ENCODE measurements at places on chromosomes 3 and 15.

GRCh38 chr15:95522533-95522932, 808.0 kb upstream of the NR2F2 start:
- no peak for DNase-seq

GRCh38 chr3:176286476-176287085, 910.7 kb downstream of the TBL1XR1 start:
- DNase-seq: no peak

DNA sequence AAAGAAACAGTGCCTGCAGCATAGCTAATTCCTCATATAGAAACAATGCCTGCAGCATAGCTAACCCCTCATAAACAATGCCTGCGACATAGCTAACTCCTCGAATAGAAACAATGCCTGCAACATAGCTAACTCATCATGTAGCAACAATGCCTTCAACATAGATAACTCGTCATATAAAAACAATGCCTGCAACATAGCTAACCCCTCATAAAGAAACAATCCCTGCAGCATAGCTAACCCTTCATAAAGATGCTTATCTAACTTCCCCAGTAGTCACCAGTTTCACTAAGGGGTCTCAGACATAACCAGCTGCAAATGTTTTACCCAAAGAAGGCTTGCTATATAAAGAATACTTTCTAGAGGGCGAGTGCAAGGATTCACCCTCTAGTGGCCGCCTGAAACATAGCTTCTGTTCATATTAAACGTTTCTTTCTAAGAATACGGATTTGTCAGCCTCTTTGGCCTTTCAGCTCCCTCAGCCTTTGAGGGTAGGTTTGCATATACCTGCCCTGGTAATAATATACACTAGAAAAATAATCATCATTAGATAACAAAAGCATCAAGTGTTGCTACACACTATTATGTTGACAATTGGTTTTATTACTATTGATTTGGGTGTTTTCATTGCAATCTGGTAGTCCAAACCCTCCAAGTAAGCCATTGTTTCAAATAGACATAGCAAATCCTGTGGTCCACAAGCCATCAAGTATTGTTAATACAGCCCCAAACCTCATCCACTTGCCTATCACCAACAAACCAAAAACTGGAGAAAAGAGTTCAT, 44.4 kb upstream of the FAN1 start:
- DNase-seq: no peak

DNA sequence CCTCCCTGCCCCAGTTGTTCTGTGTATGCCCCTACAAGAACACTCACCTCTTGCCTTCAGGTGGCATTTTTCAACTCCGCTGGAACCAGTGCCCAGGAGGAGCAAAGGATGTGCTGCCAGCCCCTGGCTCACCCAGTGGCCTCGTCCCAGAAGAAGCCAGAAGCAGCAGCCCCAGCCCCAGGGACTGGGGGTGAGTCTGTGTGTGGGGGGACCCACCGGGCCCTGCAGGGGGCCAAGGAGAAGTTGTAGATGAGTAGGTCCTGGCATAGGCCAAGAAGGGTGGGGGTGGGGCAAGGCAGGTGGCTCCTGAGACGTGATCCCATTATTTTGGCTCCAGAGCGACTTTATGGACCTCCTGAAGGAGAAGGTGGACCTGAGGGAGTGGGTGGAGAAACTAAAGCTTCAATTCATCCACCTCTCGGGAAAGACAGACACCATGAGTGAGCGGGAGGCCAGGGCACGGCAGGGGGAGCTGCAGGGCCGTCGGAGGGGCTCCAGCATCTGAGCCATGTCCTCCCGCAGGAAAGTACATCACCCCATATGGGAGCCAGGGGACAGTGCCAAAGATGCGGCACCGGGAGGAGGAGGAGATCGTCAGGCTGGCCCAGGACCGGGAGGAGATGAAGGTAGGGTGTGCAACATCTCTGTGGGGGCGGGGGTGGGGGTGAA, 29.3 kb downstream of the NGRN start:
- DNase-seq: no peak

- no peak for DNase-seq
These were observed 23.3 kb upstream of the C15orf39 start for GRCh38 chr15:75178171-75178937.

- DNase-seq: no peak
These were observed 500.0 kb upstream of the IL12A start for GRCh38 chr3:159488602-159489001.

DNA sequence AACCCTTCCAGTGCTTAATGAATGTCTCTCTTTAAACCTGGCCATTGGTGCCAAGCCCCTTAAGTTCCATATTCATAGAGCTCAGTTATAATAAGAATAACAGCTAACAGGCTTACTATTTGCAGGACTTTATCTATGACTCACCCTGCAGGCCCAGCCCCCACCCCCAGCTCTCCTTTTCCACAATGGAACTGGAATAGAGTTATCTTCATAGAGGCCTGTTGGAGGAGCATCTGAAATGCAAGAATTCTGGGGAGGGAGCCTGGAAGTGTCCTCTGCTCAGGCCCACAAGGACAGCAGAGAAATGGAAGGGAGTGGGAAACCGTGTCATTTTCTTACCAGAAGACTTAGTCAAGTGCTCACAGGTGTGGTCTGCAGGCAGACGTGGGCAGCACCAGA, 52.8 kb downstream of the SEMA5B start:
- DNase-seq: no peak

DNA sequence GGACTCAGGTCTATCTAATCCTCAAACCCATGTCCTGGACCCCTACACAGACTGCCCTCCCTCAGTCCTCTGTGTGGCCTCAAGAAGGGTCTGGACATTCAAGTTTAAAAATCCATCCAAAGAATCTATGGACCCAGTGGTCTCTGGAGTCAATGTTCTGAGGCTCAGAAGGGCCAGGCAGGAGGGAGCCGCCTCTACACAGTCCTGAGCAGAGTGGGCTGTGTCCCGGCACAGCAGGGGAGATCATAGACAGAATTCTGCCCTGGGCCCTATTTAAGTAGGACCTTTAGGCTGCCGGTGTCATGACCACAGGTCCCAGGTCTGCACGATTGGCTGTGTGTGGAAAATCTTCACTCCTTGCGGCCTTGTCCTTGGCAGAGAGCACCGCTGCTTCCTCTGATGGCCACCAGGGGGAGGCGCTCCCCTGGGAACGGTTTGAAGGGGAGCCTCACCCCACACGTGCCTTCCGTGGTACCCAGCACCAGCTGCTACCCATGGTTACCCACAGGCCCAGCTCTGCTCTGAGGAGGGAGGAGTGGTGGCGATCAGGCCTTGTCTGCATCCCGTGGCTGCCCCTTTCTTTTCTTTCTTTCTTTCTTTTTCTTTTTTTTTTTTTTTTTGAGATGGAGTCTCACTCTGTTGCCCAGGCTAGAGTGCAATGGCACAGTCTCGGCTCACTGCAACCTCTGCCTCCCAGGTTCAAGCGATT, 37.9 kb downstream of the CHRD start:
- peak; percentile 51 for DNase-seq

- DNase-seq: no peak
These were observed 349.2 kb upstream of the MCTP2 start for GRCh38 chr15:93882141-93882540.

DNA sequence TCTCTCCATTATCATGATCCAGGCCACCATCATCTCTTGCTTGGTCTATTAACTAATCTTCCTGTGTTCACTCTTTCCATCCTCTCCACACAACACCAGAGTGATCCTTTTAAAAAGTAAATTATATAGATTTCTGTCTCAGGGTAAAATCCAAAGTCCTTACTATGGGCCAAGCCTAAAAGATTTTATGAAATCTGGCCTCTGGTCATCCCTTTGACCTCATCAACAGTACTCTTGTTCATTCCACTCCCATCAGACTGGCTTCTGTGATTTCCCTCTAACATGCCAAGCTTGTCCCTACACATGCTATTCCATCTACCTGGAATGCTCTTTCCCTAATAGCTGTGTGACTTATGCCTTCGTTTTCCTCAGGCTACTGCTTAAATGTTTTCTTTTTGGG, 8.3 kb upstream of the TIPARP start:
- no peak for DNase-seq

- no peak for DNase-seq
These were observed 256.2 kb downstream of the NR1D2 start for GRCh38 chr3:24201301-24201700.

DNA sequence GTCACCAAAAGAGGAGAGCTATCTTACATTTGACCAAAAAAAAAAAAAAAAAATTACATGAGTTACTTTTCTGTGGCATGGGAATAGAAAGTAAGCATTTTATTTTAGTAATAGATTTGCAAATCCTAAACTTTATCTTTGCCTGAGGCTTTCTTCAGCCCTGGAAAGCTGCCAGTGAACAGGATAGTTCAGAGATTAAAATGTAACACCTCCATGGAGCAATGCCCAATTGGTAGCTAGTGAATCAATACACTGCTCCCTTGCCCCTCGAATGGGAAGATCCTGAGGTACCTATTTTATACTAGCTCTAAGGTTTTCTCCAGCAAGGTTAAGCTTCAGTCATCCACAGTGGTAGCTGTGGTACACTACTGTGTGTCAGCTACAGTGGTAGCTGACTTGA, 867.1 kb downstream of the NAALADL2 start:
- DNase-seq: no peak

DNA sequence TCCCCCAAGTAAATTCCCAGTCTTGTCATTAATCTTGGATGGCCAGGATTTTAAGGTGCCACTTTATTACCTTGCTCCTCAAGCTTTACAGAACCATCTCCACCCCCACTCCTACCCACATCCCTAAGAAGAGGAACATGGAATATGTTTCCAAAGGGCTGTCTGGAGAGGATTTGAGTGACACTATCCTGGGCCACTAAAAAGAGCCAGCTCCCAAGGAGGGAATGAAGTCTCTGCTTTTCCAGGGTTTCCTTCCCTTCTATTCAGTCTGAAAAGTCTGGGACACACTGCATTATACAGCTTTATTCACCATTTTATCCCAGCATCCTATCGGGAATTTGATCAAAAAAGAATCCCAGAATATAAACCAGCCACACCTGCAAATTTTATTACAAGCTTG, 35.6 kb upstream of the MECOM start:
- no peak for DNase-seq

DNA sequence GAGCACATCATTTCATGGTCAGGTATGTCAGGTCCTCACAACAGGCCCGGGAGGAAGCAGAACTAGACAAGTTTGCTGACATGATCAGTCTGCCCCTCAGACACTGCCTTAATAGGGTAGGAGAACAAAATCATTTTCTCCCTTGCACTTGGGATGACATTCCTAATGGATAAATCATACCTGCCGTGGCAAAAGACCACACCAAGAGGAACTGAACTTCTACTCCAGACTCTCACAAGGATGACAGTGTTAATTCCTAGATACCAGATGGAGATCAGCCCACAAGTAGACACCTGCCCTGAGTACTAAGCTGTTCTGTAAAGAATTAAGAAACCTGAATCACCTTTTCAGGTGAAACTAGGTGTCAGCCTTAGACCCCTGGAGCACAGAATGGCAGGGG, 19.5 kb downstream of the SIAH2 start:
- no peak for DNase-seq

DNA sequence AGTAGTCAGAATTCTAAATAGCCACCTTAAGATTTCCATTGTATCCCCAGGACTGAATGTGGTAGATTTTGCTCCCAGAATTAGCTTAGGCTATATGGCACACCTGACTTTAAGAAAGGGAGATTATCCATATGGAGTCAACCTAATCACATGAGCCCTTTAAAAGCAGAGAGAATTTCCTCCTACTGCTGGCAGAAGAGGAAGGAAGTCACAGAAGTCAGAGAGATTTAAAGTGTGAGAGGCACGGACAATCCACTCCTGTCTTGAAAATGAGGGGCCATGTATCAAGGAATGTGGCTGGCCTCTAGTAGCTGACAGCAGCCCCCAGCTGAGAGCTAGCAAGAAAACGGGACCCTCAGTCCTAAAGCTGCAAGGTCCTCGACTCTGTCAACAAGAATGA, 26.8 kb downstream of the LRRC31 start:
- DNase-seq: no peak

DNA sequence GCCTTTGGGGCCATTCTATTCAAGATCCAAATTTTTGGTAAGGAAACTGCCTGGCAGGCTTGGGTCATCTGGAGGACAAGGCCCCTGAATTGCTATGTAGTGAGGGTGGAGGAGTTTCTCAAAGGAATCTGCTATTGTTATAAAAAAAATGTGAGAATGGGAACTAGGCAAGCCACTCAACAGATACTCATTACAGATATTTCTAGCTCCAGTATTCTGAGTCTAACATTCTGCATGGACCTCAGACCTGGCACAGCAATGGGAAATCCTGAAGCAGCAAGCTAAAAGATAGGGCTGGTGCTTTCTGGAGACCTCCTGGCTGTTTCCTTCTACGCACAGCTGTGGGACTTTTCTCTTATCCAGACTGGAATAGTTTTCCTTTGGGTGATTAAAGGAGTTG, 430.7 kb upstream of the RBMS3 start:
- no peak for DNase-seq

- DNase-seq: no peak
These were observed 4.4 kb upstream of the LMAN1L start for GRCh38 chr15:74808078-74808839.

GRCh38 chr3:147389717-147390116, 16.6 kb downstream of the ZIC4 start:
- no peak for DNase-seq

GRCh38 chr15:40100123-40100946, 8.3 kb downstream of the BMF start:
- no peak for DNase-seq

- no peak for DNase-seq
These were observed 67.9 kb upstream of the C3orf80 start for GRCh38 chr3:160157321-160157720.

- no peak for DNase-seq
These were observed 199.1 kb downstream of the FAM43A start for GRCh38 chr3:194884649-194885315.

- DNase-seq: no peak
These were observed 105.7 kb downstream of the PPP2R3A start for GRCh38 chr3:136070953-136071949.

DNA sequence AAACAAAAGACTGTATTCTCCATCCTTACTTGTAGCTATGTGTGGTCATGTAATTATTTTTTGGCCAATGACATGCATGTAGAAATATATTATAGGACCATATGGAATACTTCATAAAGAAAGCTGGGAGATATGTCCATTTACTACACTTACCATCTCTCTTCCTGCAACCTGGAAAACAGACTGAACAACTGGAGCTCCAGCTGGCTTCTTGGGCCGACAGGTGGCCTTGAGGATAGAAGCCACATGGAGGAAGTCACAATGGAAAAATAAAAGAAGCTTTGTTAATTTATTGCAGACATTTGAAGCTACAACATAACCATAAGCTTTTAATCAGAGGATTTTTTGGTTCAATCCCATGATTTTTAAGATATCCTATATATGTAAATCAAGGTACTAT, 167.9 kb upstream of the CBLB start:
- DNase-seq: no peak

DNA sequence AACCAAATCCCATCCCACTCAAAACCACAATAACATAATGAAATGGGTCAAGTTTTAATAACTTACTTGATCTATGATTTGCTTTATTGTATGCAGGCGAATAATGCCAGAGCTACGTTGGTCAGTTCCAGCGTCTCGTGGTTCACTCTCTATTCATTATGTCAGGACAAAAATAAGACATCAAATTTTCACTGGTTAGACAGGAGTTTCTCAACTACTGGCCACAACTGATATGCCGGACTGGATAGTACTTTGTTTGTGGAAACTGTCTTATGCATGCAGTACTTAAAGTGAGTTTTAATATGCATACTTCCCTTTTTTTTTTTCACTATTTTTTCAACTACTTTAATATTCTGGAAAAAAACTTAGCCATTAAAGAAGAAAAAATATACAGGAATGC, 94.4 kb downstream of the TJP1 start:
- DNase-seq: no peak

- DNase-seq: no peak
These were observed 125.9 kb upstream of the BCL6 start for GRCh38 chr3:187871204-187871591.

- DNase-seq: no peak
These were observed 3.3 kb upstream of the RBSN start for GRCh38 chr3:15102256-15102655.

Data from stimulated activated CD4-positive, alpha-beta T cell treated with anti-CD3 and anti-CD28 coated beads, Interleukin-12 subunit alpha, Interleukin-12 subunit beta, amount 100 ng/mL, for 48 hours (primary cell).